ENCODE measurements at places on chromosomes 16 and 17.

DNA sequence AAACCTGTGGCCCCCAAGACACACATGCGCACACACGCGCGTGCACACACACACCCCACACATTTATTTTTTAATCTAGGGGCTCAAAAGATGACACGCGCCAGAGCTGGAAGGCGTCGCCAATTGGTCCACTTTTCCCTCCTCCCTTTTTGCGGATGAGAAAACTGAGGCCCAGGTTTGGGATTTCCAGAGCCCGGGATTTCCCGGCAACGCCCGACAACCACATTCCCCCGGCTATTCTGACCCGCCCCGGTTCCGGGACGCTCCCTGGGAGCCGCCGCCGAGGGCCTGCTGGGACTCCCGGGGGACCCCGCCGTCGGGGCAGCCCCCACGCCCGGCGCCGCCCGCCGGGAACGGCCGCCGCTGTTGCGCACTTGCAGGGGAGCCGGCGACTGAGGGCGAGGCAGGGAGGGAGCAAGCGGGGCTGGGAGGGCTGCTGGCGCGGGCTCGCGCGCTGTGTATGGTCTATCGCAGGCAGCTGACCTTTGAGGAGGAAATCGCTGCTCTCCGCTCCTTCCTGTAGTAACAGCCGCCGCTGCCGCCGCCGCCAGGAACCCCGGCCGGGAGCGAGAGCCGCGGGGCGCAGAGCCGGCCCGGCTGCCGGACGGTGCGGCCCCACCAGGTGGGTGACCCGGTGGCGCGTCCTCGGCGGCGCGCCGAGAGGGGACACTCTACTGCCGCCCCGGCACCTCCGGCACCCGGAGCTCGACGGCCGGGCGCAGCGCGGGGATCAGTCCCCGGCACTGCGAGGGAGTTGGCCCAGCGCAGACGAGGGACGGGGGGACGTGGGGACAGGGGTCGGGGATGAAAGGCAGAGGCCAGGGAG is at the start of gene STAT5A:
STAT5A (plus strand) TSS at position 522 of the 826 bp plus-strand sequence. CDS start 914 bp downstream, outside the sequence.
- DNase-seq = no peak

DNA sequence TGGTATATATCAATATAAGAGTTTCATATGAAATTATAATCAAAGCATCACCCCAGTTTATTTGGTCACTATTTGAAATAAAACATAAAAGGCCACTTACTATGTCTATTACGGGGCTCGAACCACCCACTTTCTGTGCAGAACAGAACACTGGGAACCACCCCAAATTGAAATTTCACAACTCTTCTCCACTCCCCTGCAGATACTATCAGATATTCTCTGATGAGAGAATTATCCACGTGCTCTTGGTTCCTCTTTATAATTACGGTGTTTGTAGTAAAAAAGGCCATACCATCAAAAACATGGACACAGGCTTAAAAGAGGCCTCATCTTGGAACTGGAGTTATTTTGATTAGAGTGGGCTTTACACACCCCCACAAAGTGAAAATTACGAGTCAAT is 82.8 kb downstream of the WDR59 start:
- no peak for DNase-seq

- DNase-seq = no peak
Observed at GRCh38 chr16:62135911-62136310, 99.7 kb upstream of the CDH8 start.

DNA sequence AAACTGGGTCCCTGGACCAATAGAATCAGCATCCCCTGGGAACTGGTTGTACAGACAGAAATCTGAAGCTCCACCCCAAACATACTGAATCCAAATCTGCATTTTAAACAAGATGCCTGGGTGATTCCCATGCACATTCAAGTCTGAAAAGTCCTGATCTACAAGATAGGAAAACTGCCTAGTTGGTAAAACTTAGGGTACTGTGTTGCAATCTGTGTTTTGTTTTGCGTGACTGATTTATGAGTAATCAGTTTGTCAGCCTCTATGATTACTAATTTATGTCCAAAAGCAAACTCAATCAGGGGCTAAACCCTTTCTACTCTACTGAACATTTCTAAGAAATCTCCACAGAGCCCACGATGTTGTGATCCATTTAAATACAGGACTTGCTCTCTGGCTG is 103.8 kb downstream of the YPEL2 start:
- DNase-seq = peak; percentile 12

DNA sequence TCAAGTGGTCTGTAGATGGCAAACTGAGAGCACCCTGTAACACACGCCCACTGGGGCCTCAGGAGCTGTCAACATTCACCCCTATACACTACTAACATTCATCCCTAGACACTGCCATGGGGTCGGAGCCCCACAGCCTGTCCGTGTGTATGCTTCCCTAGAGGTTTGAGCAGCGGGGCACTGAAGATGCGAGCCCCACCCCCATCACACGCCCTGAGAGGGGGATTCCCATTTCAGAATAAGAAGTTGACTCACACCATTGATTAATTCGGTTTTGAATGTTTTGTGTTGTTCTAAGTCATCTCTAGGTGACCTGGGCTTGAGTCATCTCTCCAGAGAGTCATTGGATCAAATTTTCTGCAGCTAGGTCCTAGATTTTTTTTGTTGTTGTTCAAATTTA is 37.3 kb upstream of the MMD start:
- no peak for DNase-seq

DNA sequence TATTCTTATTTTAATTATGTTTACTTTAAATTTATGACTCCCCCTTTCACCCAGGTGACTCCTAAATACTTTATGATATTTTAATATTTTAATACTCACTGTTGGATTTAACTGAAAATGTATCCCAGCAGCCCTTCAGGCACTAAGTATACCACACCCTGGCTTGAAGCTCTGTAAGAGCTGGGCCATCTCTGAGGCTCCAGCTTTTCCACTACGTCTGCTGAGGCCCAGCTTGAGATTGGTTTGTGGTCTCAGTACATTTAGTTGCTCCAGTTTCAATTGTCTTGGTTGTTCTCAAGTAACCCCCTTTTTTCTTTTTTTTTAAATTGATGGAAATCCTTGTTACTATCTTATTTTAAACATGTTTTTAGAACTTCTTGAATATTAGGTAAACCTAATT is 27.0 kb upstream of the CAPNS2 start:
- no peak for DNase-seq

Data from SW 1271 (cell line).